Activated CD4-positive, alpha-beta T cell treated with anti-CD3 and anti-CD28 coated beads for 24 hours (primary cell): ENCODE measurements at places on chromosomes 4 and X.

DNA sequence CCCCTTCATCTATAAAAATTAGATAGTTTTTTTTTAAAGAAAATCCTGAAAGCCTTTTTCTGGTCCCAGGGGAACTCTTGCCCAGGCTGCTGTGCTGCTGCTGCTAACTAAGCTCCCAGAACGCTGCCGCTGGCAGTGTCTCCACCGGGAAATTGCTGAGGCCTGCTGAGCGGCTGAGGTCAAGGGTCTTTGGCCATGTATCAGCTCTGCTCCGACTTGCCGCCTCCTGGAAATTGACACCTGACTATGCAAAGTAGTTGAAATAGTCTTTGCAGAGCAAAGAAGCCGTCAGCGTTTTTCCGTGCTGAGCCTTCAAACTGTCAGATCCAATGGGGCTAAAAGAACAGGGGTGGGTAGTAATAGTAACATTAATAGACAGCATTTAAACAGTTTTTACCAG, 839 bp downstream of the QDPR start:
- no peak for DNase-seq

DNA sequence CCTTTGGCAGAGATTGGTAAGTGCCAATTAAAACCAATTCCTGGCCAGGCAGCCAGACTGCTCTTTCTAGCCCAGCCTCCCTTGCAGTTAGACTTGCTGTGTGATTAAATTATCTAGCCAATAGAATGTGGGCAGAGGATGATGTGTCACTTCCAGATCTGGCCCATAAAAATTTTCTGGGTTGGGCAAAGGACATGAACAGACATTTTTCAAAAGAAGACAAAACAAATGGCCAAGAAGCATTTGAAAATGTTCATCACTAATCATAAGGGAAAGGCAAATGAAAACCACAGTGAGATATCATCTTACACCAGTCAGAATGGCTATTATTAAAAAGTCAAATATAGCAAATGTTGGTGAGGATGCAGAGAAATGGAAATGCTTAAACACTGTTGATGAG, 71.4 kb upstream of the STIM2 start:
- no peak for DNase-seq

- no peak for DNase-seq
Measured at GRCh38 chr4:124685851-124686250, 26.7 kb downstream of the ANKRD50 start.

DNA sequence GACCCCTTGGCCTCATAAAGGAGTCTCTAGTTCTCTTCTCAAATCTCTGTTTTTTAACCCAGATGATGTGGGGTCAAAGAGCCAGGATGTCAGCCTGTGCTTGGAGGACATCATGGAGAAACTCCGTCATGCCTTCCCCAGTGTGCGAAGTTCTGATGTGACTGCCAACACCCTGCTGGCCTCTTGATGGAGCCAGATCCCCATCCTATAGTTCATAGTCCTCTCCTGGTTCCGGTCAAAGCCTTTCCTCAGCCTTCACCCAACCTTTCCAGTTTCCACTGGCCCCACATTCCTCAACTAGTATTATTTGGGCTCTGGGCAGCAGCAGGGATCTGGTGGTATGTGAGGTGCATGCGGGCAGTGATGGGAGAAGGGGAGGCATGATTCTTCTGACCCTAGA, 30.7 kb downstream of the TAF7L start:
- no peak for DNase-seq

- DNase-seq, result no peak
Measured at GRCh38 chr4:179595671-179596410, 2153.6 kb upstream of the AGA start.

DNA sequence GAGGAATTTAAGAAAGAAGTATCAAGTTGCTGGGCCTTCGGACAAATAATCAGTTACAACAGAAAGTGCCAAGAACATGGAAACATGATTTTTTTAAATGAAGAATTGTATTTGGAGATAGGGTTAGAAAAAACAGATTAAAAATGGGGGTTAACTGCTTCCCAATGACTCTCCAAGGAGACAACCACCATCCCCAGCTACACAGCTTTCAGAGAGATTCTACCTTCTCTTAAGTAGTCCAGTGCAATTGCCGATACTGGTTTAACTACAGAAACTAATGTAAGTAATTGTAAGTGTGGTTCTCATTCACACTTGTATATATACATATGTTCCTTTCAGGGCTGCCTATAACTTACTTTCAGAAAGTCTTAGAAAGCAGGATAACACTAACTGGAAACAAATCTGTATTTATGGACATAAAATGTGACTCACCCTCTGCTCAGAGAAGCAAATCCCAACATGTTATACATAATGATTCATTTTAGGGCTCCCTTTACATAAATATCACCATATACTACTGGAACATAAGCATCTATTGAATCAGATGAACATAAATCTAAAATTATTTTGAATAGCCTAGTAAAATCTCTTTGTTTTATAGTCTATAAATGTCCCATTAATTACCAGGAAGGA, 248.9 kb upstream of the UGT8 start:
- no peak for DNase-seq

GRCh38 chr4:9870165-9870790, 88.8 kb downstream of the DRD5 start:
- DNase-seq, result no peak

DNA sequence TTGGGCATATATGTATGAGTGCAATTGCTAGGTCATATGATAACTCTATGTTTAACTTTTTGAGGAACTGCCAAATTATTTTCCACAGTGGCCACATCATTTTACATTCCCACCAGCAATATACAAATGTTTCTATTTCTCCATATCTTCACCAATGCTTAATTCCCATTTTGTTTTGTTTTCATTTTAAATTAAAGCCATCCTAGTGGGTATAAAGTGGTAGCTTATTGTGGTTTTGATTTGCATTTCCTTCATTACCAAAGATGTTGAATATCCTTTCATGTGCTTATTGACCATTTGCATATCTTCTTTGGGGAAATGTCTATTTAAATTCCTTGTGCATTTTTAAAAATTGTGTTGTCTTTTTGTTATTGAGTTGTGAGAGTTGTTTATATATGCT, 36.7 kb upstream of the SCOC start:
- DNase-seq, result no peak

DNA sequence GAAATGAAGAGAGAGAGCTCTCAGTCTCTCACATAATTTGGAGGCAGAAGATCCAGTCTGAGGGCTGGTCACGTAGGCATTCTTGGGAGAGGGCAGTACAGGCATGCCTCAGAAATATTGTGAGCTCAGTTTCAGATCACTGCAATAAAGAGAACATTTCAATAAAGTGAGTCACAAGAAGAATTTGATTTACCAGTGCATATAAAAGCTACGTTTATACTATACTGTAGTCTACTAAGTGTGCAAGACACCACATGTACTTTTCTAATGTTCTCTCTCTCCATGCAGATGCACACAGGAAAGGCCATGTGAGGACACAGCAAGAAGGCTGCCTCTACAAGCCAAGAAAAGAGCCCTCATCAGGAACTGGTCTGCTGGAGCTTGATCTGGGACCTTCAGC, 583.5 kb upstream of the FAT1 start:
- DNase-seq, result no peak

DNA sequence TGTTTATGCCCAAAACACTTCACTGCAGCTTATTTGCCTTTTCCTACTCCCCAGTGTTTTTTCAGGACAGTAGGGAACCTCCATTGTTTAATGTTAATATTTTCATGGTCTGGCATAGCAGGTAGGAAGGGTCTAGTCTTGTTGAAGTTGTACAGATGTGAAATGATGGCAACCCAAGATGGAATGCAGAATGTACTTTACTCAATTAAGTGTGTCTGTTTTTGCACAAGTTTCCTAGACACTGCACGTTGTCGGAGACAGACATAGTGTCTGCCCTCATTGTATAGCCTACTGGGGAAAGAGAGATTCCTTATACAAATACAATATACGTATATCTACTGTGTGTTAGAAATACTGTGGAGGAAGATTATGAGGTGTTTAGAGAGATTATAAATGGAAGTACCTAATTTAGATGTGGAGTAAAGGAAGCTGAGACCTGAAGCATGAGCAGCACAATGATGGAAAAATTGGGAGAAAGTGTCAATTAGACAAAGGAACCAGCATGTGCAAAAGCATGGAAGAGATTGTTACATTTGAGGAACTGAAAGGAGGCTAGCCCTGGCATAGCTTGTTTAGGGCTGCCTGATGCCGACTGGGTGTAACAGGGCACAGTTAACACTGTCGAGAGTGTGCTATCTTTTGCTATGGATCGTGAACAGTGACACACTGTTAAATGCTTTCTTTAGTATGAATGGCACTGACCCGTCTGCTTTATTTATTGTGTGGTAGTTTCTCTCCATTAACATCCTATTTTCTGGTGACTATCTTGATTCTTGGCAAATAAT, 18.4 kb downstream of the CPEB2 start:
- DNase-seq, result no peak

DNA sequence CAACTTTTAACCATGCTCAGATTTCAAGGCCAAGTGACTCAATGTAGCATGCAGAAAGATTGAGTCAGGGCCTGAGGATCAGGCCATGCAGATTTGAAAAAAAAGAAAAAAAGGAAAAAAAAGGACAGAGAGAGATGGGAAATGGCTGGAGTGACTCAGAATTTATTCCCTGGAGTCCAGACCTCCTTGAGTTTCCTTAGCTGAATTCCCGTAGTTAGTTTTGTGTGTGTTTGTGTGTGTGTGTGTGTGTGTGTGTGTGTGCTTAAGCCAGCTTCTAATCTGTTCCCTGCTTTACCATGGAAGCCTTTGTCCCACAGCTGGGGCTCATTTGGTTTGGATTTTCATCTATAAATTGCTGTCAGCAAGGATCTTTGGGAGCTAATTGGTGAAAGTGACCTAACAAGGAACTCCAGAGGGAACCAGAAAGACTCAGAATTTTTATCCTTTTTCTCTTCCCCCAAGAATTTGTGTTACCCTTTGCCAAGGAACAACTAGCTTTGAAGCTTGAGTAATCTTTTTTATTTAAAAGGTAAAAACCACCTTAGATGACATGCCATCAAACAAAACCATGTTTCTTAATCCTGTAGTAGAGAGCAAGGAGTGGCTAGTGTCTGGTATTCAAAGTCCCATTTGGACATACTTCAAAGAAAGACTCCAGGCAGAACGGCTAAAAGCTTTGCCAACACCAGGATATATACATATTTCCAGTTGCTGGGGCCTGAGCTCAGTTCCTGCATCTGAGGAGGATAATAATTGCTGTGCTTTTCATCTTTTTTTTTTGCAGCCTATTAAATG, 109.0 kb upstream of the DDIT4L start:
- no peak for DNase-seq

- DNase-seq, result no peak
Measured at GRCh38 chr4:5774416-5775036, 63.5 kb downstream of the EVC start.

GRCh38 chr4:107392951-107393350, 327.1 kb downstream of the PAPSS1 start:
- no peak for DNase-seq

GRCh38 chrX:150456466-150456865, 93.3 kb downstream of the MAMLD1 start:
- DNase-seq, result no peak

- no peak for DNase-seq
Measured at GRCh38 chrX:49189606-49190005, 3.4 kb upstream of the PRICKLE3 start.

DNA sequence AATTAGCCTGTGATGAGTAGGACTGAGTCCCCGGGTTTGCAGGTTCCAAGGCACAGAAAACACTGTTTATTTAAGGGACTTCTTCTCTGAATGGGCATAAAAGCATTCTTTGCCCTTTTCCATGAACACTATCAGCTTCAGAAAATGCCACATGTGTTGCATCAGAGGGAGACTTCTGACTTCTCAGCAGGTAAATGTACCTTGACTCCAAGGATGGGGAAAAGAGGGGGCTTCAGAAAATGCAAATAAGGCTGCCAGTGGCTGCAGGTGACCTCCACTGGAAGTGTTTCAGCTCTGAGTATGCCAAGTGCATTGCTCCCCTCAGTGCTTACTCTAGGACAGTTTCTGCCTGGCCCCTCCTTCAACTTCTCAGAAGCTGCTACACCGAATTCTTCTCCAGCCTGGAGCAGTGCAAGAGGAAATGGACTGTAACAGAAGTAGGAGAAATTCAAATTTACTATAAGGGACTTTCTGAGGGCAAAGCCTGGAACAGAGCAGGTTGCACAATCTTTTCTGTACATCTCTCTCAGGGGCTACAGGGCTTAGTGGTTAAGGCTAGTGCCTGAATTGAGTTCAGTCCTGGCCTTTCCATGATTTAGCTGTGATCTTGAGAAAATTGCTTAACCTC, 233.2 kb downstream of the PTTG2 start:
- DNase-seq, result no peak

GRCh38 chr4:73308286-73308685, 49.7 kb upstream of the ANKRD17 start:
- no peak for DNase-seq

- no peak for DNase-seq
Measured at GRCh38 chr4:144647095-144647561, 1.2 kb downstream of the HHIP start.

DNA sequence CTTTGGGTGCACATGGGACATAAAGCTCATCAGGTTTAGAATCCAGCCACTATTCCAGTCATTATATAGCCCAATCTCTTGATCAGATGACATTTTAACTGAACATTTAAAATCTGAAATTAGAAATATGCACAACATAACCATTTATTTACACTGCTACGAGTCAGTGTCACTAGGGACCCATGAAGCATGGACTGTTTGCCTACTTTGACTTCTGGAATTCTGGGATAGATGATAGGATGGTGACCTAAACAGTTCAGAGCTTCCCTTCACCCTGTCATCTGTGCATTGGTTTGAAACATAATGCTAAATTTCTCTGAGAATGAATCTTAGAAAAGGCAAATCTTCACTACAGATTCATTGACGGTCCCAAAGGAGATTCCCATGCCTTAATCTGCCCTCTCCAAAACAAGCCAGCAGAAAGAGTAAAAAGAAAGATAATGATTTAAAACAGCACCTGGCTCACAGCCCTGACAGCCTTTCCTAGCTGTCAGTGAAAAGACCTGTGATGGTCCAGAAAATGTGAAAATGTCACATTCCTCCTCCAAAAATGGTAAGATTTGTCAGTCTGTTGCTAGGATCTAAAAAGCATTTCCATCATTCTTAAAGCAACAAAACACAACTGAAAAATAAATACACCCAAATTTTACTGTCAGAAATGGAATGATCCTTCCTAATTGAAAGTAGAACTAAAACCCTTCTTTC, 18.9 kb upstream of the HERC3 start:
- no peak for DNase-seq

GRCh38 chr4:25879991-25880651, 17.3 kb upstream of the SEL1L3 start:
- no peak for DNase-seq

DNA sequence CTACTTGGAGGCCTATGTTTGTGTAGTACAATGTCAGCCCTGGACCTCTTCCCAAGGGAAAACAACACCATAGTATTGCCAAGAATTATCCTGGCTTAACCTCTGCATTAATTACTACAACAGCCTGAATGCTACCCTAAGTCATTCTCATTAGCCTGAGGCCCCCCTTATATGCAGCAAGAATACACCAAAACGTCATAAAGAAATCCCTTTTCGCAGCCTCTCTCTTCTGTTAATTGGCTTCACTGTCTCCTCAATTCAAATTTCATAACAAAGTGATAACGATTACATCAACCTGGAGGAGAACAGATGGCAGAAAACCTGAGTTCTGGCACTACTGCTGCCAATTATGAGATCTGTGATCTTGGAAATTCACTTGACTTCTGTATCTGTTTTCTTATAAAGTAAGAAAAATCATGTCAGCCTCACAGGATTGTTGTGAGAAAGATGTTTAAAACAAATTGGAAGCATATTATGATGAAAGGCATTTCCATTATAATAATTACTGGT, 1663.1 kb downstream of the STIM2 start:
- no peak for DNase-seq

GRCh38 chr4:63620271-63620670, 789.0 kb downstream of the TECRL start:
- DNase-seq, result no peak

GRCh38 chrX:36867143-36867542, 141.0 kb upstream of the FAM47C start:
- no peak for DNase-seq
